CD4-positive, alpha-beta T cell treated with Interleukin-12 subunit alpha and Interleukin-12 subunit beta, for 1 hour (primary cell): ENCODE measurements at places on chromosomes 3 and 15.

DNA sequence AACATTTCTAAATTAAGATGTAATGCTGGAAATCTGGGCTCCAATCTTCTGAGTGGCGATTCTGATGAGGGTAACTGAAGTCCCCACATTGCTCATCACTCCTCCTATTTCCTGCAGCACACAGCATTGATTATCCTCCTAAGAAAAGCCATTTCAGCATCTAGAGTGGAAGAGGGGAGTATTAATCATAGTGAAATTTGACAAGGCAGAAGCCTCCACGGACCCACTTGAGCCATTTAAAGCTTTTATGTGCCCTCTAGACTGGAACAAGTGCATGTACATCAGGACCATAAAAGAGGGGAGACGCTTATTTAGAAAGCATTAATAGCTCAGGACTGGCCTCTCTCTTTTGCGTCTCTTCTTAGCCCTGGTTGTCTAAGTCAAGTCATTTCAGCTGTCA lies 25.8 kb downstream of the AQP9 start:
- DNase-seq, result no peak

DNA sequence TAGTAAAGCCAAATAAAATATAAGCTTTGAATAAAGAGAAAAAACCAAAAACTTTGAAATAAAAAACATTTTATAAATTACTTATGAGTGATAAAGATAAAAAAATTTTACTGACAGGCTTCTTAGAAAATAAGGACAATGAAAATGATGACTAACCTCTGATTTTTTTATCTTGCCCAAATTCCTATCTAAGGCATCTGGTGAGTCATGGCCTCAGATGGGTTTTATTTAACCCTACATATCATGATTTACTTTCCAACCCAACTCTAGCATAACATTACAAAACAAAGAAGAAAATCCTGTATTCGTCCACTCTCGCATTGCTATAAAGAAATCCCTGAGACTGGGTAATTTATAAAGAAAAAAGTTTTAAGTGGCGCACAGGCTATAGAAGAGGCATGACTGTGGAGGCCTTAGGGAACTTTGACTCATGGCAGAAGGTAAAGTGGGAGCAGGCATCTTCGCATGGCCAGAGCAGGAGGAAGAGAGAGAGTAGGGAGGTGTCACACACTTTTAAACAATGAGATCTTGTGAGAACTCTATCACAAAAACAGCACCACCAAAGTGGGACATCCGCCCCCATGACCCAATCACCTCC lies 152.1 kb downstream of the NEK10 start:
- no peak for DNase-seq

DNA sequence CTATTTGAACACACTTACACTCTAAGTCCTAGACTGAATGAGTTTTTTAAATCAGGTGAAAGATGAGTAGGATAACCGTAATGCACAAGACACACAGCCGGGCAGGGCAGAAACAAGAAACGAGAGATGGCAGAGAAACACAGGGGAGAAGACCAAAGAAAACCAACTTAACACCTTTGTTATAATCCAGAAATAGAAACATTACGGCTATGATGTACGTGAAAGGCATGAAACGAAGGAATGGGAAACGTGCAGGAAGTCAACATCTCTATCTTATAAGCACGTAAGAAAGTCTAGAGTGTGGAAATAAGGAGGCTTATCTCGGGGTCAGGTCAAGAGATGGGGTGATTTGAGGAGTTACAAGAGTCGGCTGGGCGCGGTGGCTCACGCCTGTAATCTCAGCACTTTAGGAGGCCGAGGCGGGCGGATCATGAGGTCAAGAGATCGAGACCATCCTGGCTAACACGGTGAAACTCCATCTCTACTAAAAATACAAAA lies 1.9 kb upstream of the TNFSF10 start:
- DNase-seq, result no peak

- DNase-seq, result no peak
Measured at GRCh38 chr15:37061996-37062395, 38.4 kb downstream of the MEIS2 start.

DNA sequence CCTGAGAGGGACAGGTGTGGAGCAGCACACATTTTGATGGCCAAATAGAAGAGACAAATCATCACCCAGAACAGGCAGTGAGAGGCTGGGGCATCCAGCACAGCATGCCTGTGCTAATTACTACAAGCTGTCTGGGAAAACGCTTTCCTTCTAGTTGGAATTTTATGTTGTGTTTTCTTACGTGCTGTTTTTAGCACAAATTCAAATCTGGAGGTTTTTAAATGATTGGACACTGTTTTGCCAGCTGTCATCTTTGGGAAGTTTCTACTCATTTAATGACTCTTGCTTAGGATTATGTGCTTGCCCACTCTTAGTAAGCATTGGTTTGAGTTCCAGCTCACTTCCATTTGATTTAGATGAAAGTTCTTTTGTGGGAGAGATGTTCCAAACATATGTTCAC lies 43.5 kb downstream of the EAF1 start:
- DNase-seq, result no peak

DNA sequence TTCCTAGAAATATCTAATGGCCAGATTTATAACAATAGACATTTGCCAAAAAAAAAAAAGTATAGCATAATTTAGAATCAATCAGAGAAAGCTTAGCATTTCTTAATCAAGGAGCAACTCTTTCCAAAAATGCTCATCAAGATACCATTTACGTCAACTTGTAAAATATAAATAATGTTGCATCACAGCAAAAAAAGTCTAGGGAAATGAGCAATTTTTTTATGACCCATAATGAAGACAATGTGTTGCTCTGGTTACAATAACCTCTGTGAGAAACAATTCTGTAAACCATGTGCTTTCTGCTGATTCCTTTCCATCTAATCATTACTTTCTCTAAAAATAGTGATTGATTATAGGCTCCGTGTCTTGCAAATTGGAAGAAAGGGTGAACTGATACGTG lies 36.3 kb downstream of the KBTBD8 start:
- DNase-seq, result no peak

DNA sequence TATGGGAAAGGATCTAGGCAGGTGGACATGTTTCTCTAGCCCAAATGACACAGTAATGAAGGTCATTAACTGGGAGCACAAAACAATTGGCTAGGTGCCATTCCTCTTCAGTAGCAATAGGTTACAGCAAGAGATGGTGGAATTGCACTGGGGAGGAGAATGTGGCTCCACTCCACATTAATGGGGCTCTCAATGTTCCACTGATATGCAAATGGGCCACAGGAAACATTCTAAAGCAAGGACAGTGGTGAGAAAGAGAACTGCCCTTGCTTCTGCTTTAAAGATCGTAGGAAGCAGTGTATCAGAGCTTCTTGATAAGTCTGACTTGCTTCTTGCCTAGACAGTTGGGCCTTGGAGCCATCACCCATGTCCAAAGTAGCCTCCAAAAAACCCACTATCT lies 271.4 kb upstream of the PPP2R3A start:
- no peak for DNase-seq

- DNase-seq, result no peak
Measured at GRCh38 chr3:60046210-60046609, 996.4 kb upstream of the CFAP20DC start.

- DNase-seq, result no peak
Measured at GRCh38 chr3:25354071-25354470, 74.0 kb upstream of the RARB start.

GRCh38 chr3:126264952-126265351 lies 84.6 kb upstream of the ALDH1L1 start:
- no peak for DNase-seq

GRCh38 chr3:77320514-77320913 lies 280.6 kb downstream of the ROBO2 start:
- no peak for DNase-seq

DNA sequence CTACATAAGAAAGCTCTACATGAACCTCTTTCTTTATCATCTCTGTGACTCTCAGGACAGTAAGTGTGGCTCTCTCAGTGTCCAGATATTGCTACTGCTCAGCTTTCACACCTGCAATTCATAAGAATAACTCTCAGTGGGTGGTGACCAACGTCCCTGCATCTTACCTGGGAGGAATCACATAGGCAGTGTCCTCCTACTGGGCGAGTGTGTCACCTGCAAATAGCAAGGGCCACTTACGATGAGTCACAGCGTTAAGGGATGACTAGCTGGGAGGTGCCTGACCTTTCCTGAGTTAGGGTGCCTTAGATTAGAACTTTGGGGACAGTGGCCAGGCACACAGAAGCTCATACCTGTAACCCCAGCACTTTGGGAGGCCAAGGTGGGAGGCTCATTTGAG lies 90.8 kb upstream of the C3orf80 start:
- no peak for DNase-seq

- DNase-seq, result no peak
Measured at GRCh38 chr15:39828374-39828931, 45.8 kb upstream of the FSIP1 start.

DNA sequence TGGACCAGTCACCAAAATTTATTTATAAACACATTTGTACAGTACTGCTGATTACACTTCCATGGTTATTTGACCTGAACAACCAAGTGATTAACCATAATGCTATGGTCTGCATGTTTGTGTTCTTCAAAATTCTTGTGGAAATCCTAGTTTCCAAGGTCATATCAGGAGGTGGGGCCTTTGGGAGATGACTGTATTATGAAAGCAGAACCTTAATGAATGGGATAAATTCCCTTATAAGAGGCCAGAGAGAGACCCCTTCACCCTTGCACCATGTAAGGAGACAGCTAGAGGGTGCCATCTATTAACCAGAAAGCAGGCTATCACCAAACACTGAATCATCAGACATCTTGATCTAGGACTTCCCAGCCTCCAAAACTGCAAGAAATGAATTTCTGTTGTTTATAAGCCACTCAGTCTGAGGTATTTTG lies 1.9 kb downstream of the SCAPER start:
- peak; percentile 45 for DNase-seq

GRCh38 chr15:34892963-34893591 lies 76.5 kb downstream of the AQR start:
- DNase-seq, result no peak
